PC-9 (cell line): ENCODE measurements at places on chromosomes 3 and 15.

GRCh38 chr3:149120051-149120972 lies 9.1 kb upstream of the HPS3 start:
- DNase-seq = no peak

GRCh38 chr3:138985932-138986331 lies 20.1 kb downstream of the PRR23A start:
- no peak for DNase-seq

DNA sequence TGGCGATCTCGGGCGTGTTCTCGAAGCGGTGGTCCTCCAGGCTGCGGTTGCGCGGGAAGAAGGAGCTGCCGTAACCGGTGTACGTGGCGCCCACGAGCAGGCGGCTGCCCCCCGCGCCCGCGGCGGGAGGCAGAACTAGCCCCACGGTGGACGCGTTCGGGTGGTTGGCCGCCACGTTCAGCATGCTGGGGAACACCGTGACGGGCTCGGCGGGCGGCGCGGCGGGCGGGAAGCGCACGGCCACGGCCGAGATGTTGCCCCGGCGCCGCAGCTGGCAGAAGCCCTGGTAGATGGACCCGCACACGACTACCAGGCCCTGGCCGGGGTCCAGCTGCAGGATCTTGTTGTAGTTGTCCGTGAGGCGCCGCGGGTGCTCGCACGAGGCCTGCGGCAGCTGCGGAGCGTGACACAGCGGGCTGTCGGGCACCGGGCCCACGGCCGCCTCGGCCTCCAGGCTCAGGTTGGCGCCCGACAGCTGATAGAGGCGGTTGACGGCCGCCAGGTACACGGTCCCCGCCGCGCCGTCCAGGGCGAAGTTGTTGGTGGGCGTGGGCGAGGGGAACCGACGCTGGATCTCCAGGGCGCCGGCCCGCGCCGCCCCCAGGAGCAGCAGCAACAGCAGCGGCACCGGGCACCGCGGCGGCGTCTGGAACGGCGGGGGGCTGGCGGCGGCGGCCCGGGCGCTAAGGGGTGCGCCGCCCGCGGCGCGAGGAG lies 397 bp downstream of the PLXND1 start:
- DNase-seq = peak; percentile 38

DNA sequence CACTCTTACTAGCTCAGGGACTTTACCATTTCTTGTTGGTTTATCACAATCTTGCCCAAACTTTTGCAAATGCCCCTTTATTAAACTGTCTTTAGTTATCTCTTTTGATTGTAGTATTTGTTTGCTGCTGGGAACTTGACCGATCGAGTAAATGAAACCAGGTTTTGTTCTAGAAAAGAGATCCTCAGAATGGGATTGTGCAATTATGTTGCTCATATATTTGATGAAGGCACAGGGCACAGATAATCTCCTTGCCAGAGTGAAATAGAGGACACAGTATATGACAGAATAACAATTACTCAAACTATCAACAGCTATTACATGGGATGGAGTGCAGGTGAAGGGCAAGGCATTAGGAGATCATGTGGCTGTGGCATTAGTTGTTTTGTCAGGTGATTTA lies 216.6 kb upstream of the RASGRP1 start:
- DNase-seq = no peak

DNA sequence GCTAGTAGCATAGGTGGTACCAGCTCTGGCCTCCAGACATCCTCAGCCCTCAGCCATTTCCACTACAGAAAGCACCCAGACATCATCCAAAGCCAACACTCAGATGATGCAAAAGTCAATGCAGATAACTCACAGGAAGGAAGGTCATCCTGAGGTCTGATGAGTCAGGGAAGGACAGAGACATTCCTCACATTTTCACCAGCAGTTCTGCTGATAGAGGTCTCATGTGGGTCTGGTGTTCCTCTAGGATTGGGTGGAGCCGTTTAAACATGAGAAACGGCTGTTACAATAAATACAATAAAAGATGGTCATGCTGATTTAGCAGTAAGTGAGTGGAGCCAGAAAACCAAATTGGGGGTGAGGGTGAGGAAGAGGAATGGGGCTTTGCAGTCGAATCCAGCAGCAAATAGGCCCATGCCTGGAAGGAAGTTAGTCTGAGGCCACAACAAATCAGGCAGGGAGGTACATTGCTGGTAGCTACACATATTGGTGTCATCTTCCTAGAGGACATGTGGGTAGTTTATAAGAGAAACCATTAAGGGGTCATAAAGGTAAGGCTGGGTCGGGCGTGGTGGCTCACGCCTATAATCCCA lies 33.3 kb upstream of the FLNB start:
- peak; percentile 63 for DNase-seq

DNA sequence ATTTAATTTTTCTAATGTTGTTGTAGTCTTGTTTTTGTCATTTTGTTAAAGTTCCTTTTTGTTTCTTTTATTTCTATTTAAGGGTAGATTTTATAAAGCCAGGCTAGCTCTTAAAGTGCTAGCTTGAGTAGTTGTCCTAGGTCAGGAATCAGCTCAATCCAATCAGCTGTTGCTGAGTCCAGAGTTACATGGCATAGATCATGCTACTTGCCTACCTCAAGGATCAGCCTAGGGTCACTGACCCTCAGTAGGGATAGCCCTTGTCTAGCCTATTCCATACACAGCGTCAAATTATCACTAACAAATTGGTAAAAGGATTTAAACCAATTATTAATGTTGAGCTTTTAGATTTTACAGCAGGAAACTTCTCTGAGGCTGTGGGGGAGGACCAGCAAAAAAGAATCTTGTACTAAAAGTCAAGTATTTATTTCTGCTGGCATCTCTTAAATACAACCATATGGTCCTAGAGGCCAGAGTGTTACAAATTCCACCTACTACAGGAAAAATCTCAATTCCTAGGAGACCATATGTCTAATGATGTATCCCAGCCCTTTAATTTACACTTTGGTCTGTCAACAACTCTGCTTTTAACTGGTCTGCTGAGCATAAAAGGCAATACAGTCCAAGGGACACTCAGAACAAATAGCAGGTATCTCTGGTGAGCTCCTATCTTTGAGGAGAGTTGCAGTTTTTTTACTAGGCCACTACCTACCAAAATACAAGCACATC lies 138.3 kb upstream of the PTPRG start:
- no peak for DNase-seq

DNA sequence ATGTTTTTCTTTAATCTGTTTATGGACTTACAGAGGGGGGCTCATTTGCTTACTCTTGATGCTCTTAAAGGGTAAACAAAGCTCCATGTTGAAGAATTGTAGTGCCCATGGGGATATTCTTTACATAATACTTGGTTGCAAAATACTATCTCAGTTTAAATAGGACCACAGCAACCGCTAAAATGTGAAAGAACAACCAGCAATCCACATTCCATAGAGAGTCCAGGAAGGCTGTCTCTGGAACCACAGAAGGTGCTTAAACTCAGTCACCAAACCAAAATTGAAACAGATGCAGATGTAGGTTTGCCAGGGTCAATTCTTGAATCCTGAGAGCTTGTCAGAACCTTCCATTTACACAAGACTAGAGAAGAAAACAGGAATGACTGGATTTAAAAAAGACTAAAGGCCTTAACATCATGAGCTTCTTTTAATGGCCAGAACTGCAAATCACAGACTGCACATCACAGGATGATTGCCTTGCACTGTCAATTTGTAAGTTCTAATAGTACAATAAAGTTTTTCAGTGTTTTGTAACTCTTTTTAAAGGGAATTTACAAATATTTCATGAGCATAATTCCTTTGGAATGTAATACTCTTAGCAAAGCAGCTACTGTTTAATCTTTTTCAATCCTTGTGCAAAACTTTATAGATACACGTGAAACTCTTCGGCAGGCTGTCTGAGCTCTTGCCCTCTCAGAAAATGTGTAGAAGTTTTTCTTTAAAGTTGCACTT lies 661.6 kb downstream of the SI start:
- DNase-seq = no peak

DNA sequence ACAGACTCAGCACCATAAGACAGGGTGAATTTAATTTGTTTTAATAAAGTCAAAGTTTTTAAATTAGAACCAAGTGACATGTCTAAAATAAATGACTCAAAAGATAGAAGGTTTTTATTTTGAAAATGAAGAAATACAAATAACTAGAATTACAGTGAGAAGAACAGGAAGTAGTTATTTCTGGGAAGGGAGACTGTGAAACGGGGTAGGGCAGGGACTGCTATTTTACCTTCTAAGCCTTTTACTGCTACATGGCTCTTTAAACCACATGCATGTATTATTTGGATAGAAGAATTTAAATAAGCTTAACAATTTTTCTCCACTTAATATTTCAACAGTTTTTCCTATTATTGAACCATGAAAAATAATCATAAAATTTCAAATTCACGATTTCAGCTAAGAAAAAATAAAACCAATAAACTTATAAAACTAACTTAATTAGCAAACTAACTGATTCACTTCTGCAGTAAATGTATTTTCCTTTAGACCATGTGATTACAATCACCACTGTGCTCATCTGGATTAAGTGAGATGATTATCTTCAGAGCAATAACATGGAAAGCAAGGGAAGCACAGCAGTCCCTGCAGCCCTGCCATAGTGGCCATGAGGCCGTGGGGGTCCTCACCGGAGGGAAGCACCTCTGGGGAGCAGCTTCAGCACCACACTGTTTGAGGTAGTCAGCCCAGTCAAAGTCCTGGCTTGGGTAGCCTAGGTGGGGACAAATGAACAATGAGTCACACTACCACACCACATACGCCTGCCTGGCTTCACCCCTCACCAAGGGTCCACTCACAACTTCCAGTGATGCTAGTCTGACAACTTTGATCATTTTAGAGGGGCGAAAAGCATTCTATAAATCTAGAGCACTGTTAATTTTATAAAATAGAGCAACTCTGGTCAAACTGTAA lies 28.3 kb upstream of the STIMATE start:
- DNase-seq = no peak

DNA sequence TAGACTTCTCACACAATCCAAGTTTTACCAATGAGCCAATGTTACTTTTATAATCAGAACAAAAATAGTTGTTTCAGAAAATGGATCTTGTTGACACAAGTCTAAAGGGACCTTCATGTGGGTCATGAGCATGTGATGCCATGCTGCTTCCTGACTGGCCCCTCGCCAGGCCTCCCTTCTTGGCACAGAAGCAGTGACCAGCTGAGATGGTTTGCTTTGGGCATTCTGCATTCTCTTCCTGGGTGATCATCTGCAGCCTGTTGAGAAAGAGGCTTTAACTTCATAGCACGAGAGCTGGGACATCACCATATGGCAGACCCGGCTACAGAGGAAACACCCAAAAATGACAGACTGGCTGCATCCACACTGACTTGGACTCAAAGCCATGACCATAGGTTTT lies 45.7 kb downstream of the TGM4 start:
- DNase-seq = no peak
